ENCODE measurements at places on chromosomes 5 and 9.

GRCh38 chr5:36723912-36724311 lies 117.5 kb downstream of the SLC1A3 start:
- no peak for DNase-seq

GRCh38 chr9:75053869-75054268 lies 25.8 kb upstream of the CARNMT1 start:
- DNase-seq: no peak

- no peak for DNase-seq
These were observed 300.3 kb downstream of the EFNA5 start for GRCh38 chr5:107370396-107370968.

DNA sequence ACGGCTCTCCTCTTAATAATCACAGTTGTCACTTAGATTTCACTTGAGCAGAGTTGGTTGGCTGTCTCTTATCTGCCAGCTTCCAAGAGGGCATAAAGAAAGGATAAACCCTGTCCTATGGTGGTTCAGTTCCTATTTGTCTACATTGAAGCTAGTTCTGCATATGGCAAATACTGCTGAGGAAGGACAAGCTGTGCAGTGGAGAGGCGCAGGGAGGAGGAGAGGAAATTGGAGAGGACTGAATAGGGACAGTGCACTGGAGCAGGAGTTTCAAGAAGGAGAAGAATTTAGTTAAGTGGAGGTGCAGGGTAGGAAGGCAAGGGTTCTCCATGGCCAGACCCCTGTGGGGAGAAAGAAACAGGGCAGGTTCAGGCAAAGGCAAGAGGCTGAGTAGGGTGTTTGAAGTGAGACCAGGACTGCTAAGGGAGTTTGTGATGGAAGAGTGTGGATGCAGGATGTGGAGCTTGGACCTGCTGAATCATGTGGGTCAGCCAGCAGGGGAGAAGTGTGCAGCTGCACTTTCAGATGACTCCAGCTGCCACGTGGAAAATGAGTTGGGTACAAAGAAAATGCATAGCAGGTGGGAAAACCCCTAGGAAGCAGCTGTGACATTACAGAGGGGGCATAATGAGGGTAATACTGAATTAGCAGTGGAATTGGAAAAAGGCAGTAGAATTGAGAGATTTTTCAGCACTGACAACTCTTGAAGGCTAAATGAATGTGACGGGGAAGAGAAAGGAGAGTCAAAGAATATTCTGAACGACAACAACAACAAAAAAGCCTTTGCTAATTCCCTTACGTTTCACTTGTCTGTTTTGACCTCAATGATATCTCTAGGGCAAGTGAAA lies 66.8 kb downstream of the MAMDC2 start:
- no peak for DNase-seq

DNA sequence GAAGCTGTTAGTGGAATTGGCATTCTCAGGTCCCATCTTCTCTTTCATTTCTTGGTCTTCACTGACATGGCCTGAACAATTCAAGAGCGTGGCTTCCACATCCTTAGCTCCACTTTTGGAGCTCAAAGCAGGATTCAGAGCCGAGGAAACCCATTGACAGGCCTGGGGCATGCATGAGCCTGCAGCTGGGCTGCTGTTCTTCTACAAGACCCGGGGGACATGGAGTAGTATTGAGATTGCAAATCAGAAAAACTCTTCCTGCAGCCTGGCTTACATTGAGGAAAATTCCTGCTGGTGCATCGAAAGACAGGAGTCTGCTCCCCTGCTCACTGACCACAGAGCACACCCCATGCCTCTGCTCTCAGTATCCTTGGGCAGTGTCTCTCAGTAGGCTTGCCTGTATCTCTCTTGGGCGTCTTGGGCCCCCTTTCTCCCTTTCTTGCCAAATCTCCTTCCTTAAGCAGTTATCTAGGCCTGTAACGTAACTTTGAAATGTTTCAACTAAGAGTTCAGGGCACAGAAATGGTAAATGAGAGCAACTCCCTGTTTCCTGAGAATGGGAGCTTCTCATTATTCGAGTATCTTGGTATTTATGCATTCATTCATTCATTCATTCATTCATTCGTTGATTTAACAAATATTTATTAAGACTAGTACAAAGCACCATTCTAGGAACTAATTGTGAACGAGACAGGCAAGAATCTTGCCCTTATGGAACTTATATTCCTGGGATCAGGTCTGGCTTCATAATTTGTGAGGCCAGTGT lies 603.6 kb upstream of the CLINT1 start:
- no peak for DNase-seq
